ENCODE measurements at places on chromosomes 13 and 19.

DNA sequence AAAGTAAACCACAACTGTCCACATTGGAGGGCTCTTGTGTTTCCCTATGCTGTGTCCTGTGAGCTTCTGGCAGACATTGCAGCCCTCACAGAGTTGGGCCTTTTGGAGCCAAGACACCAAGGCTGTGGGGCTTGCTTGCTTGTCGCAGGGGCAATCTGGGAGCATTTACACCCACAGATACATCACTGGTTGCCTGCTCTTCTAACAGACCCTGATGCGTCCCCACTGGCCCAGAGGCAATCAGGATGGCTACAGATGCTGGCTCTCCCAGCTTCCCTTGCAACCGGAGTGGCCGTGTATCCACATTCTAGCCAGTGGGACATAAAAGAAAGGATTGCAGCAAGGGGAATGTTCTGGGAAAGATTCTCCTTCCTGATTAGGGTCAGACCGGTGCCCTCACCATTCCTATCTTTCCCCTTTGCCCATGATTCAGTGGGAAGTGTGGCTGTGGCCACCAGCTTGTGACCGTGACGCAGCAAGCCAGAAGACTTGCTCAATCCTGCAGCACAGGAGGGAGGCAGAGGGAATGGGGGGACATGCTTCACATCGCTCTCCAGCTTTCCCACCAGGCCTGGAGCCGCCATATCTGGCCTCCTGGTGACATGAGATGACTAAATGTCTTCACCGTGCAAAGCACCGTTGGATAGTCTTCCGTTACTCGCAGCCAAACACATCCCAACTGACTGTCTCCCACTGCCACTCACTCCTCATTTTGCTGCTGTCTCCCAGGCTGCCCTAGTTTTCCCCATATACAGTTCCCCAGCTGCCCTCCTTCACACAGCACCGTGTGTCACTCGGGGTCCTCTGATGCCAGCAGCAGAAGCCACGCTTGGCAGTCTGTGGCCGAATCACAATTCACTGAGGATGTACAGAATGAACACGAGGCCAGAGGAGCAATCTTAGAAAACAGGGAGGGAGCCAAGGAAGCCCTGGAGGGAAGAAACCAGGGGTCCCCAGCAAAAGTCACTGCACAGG, 151.0 kb downstream of the DPF1 start:
- DNase-seq = no peak

- DNase-seq = no peak
Observed at GRCh38 chr13:112260108-112261055, 115.8 kb upstream of the SPACA7 start.

GRCh38 chr19:15534957-15535864, 26.9 kb downstream of the CYP4F22 start:
- no peak for DNase-seq

GRCh38 chr13:36357692-36358091, 11.5 kb upstream of the SPART start:
- DNase-seq = no peak

- DNase-seq = no peak
Observed at GRCh38 chr13:73198991-73199411, 140.2 kb downstream of the KLF5 start.

GRCh38 chr19:44254496-44254895, 5.2 kb upstream of the ZNF233 start:
- no peak for DNase-seq

- DNase-seq = no peak
Observed at GRCh38 chr13:87235621-87236020, 435.6 kb upstream of the SLITRK5 start.

DNA sequence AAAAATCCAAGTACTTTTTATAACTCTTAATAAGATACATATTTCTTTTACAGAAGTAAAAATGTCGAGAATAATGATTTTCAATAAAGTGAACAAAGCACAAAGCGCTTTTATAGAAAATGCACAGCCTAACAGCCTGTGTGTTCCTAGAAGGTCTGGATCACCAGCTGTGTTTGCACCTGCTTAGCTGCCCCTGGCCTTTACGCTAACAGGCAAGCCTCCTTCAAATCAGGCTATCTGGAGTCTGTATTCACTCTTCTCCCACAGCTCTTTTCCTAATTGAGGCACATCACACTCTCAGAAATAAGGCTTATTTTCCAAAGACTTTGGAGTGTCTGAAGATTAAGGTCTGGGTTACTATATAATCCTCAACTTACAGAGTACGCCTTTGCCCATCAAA, 183.1 kb downstream of the LHFPL6 start:
- DNase-seq = no peak

DNA sequence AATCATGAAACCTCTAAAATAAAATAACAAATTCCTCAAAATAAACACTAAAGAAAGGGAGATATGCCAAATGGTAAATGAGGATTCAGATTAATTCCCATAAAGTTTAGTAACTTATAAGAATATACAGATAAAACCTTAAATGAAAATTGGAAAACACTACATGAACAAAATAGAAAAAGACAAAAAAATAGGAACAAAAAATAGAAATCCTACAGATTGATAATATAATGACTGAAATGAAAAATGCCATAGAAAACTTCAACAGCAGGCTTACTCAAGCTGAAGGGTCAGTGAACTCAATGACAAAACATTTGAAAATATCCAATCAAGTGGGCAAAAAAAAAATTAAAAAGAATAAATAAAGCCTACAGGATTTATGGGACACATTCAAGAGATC, 1784.8 kb downstream of the PCDH9 start:
- no peak for DNase-seq

GRCh38 chr13:65410791-65411190, 1819.3 kb downstream of the PCDH9 start:
- no peak for DNase-seq

GRCh38 chr13:76795701-76796695, 90.2 kb downstream of the KCTD12 start:
- DNase-seq = no peak

DNA sequence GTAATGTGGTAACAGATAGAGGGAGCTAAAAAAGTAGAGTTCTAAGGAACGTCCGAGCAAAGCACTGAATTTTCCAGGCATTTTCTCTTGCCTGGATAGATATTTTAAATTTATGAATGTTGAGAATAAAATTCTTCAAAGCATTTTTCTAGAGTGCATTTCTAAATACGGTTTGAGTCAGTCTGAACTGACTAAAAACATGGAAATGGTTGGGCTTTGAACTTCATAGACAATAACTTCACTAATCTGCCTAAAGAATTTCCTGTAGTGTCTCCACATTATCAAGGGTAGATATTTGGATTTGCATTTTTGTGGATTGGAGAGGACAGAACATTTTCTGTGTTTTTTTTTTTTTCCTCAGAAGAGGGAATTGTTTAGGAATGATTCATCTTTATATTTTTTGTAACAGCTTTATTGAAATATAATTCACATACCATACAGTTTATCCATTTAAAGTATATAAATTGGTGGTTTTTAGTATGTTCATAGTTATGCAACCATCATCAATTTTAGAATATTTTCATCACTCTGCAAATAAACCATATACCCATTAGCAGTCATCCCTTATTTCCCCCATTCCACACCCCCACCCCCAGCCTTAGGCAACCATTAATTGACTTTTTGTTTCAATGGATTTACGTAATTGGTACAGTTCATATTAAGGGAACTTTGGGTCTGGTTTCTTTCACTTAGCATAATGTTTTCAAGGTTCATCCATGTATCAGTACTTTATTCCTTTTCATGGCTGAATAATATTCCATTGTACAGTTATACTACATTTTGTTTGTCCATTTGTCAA, 20.7 kb downstream of the GARRE1 start:
- DNase-seq = no peak

DNA sequence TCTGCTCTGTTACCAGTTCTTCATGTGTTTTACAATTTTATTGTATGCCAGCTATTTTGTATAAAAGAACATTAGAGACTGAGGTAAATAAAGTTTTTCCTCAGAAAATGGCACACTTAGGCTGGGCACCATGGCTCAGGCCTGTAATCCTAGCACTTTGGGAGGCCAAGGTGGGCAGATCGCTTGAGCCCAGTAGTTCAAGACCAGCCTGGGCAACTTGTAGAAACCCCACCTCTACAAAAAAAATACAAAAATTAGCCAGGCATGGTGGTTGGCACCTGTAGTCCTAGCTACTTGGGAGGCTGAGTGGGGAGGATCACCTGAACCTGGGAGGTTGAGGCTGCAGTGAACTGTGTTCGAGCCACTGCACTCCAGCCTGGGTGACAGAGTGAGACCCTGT, 32.0 kb downstream of the CCDC8 start:
- no peak for DNase-seq

DNA sequence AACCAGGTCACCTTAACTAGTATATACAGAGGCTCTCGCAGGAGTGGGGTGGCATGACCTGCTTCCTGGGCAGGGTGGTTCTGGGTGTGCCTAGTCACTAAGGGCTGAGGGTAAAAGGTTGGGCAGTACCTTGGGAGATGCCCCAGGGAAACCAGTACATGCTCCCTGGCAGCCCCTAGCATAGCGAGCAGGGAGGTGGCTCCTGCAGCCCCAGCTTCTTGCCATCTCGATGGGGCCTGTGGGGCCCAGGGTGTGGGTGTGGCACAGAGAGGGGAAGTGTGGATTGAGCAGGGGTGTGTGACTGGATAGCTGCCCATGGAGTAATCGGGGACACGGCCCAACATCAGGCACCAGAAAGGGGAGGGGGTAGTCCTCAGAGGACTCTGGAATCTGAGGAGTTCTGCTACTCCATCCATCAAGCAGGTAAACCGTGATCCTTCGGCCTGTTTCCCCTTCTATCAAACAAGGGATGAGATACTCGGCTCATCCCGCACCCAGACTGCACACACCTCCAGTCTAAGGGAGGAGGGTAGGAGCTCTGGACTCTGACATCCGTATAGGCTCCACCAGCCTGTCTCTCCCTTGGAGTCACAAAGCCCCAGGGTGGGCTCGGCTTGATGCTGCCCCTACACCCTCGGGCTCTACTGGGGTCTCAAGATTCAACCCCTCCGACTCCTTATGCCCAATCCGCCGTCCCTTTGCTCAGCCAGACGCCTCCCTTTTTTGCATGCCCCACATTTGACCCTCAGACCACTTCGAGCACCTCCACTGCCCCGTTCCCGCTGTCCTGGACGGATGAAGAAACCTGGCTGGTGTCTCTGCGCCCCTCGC, 1.1 kb downstream of the ZBTB45 start:
- DNase-seq = no peak

- DNase-seq = peak; percentile 62
Observed at GRCh38 chr13:21673539-21673788, 2.6 kb downstream of the FGF9 start.

GRCh38 chr19:48997972-48998371, 4.3 kb downstream of the RUVBL2 start:
- DNase-seq = peak; percentile 16

DNA sequence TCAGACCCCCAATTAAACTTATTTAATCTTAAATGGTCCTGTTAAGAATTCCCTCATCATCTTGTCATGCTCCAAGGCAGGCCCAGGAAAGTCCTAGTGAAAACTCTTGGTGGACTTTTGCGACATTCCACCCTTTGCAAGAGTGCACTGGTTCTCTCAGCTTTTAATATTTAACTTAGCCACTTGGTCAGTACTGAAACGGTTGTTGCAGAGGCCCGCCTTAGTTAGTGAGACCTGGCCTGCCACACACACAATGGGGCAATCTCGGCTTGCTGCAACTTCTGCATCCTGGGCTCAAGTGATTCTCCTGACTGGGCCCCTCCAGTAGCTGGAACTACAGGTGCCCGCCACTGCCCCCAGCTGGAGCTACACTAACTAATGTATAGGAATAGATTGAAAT, 1366.0 kb downstream of the UQCRFS1 start:
- DNase-seq = no peak

DNA sequence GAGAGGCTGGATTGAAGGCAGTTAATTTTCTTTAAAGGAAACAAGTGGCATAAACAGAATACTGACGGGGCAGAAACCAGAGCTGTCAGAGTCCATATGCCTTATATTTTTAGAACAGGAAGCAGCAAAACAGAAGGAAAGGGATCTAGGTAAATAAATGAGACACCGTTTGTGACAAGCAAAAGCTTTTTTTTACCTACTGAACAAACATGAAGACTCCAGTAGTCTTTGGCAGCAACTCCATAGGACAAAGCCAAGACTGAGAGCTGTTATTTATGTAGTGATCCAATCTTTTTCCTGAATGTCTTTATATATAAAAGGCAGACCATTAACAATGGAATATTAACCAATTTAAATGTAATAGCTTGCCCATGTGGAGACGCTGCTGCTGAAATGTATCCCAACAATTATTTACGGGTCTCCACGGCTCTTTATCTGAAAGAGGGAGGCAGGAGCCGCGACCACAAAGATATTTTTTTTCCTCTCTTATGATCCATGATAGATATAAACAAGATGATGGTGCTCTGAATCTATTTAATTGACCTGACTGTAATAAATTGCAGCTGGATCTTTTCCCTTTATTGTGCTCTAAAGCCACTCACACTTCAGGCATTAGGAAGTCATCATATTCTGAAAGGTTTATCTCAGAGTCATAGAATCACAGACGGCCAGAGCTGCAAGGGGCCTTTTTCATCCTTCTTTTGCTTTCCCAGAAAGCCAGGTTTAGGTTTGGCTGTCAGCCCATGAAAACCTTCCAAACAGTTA, 687.8 kb downstream of the EFNB2 start:
- no peak for DNase-seq

DNA sequence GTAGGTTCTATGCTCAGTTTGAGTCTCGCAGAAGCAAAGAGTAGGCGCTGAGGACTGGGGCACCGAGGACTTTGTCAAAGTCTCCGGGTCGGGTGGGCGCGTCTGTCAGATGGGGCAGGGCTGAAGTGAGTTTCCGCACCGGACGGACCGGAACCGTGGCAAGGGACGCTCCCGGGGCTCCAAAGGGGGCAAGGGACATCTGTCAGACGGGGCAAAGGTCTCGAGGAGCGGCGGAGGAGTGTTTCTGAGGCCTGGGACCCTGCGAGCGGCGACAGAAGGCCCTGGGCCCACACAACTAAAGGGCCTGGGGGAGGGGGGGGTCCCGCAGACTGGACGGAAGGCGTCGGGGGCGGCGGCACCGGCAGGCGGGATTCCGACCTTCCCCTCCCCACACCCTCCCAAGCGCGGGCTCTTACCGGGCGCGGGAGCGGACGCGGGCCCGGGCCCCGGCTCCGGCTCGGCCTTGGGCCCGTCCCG, 13.3 kb upstream of the AKAP8L start:
- DNase-seq = no peak

- DNase-seq = no peak
Observed at GRCh38 chr13:26112843-26113242, 61.0 kb upstream of the SHISA2 start.

- DNase-seq = no peak
Observed at GRCh38 chr13:95204231-95204765, 97.0 kb downstream of the ABCC4 start.

GRCh38 chr19:506404-507285, 652 bp upstream of the TPGS1 start:
- peak; percentile 91 for DNase-seq

- peak; percentile 0 for DNase-seq
Observed at GRCh38 chr13:57633141-57633949, 1.8 kb downstream of the PCDH17 start.

- DNase-seq = no peak
Observed at GRCh38 chr13:37216331-37216730, 110.9 kb upstream of the CSNK1A1L start.

GRCh38 chr13:108155185-108156106, 59.9 kb downstream of the LIG4 start:
- peak; percentile 61 for DNase-seq
